Dermis microvascular lymphatic vessel endothelial cell (primary cell): ENCODE measurements at places on chromosomes 3 and 15. TPM values are rescaled to one million over a fixed set of nuclear protein-coding genes. Genes with fewer than 3 reads are reported as not detected.

Gene GPR149
- not detected in 2 replicates for total RNA-seq

Gene SUCLG2
- 31.5 and 34.9 TPM in 2 replicates for total RNA-seq

Gene ACTC1
- total RNA-seq, result not detected in 2 replicates

Gene COL8A1
- total RNA-seq, result 98.6 and 175 TPM in 2 replicates

Gene SLC28A1
- under 0.01 TPM in 1 of 2 replicates, not detected in the other for total RNA-seq

Gene ADAMTS7
- 6.5 and 8.1 TPM in 2 replicates for total RNA-seq

Gene GASK1A
- under 0.01 TPM in 1 of 2 replicates, not detected in the other for total RNA-seq

DNA sequence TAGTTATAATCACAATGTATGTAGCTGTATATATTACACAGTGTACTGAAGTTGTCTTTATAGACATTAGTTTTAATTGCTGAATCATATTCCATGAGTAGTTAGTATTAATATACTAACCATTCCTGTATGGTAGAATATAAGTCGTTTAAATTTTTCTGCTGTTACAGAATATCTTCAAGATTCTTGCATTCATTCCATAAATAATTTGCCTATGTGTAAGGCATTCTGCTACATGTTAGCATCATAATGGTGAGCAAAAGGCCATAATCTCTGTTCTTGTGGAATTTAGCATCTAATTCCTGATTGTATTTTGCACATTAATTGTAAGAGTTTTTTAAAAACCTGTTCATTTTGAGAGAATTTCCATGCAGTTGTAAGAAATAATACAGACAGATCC lies 14.1 kb downstream of the GYG1 start:
- no peak for DNase-seq

DNA sequence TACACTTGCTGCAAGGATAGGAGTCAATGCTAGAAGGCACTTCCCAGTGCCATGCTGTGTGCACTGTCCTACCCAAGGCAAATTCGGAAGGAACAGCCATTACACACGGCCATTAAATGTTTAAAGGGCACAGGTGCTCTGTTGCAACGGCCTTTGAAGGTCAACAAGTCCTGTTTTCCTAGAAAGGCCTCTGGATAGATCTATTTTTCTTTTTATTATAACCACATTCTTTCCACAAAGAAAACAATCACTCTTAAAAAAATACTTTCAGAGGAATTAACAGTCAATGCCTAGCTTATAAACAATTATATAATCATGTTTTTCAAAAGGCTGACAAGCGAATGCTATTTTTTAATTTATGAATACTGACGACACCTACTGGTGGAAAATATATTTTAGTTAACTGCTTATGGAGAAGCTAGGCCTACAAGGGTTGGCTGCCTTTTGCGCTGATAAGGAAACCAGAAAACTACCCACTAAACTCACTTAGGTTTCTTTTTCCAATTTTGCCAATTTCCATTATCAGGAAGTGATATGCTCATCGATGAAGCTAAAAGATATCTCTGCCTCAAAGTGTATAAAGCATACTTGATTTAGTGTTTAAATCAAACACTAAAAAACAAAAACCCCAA lies 2.4 kb downstream of the ARHGEF3 start:
- DNase-seq, result peak; percentile 73

DNA sequence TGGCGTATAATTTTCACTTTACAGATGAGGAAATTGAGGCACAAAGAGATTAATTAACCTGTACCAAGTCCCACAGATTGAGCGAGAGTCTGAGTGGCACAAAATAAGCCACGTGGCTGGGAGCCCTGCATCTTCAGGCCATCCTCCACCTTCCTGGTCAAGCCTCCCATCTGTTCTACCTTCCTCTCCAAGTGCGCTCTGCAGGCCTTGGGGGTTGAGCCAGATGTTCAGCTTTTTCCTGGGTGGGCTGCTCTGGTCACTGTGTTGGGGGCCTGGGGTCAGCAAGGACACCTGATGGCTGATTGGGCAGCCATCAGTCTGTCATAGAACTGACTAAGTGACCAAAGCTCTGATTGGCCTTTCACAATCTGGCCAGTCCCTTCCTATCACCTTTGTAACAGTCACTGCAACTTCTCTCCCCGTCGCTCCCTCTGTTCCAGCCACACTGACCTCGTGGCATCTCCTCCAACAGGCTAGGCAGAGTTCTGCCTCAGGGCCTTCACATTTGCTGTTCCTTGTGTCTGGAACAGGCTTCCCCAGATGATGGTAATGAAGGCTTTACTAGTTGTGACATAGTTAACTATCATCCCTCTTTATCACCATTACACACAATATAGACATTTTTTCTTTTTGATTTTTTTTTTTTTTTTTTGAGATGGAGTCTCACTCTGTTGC lies 46.8 kb downstream of the SCN5A start:
- DNase-seq, result no peak

- no peak for DNase-seq
Measured at GRCh38 chr3:24951180-24951579, 456.5 kb upstream of the THRB start.

DNA sequence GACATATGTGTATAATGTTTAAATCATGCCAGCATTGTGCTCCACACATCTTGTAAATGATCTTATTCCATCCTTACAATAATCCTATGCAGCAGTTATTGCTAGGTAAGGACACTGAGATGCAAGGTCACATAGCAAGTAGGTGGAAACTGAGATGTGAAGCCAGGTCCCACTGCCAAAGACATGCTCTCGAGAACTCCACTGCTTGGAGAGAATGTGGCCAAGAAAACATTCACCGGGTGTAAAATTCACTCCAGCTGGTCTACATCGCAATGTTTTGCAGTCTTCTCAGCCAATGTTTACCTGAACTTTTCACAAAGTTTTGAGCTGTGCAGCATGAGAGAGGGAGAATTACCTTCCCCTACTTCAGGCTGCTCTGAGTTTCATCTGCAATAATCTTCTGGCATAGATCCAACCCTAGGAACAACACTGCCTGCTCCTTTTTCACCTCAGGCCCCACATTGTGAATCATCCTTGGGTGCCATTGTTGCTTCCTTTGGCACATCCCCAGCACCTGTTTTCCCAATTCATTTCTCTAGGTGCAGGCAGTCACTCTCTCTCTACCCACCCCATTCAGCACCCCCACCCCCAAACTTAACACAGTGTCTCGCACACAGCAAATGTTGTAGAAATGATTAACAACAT lies 53.5 kb upstream of the PRTG start:
- no peak for DNase-seq

GRCh38 chr3:157428853-157429252 lies 7.8 kb upstream of the PTX3 start:
- DNase-seq, result no peak

DNA sequence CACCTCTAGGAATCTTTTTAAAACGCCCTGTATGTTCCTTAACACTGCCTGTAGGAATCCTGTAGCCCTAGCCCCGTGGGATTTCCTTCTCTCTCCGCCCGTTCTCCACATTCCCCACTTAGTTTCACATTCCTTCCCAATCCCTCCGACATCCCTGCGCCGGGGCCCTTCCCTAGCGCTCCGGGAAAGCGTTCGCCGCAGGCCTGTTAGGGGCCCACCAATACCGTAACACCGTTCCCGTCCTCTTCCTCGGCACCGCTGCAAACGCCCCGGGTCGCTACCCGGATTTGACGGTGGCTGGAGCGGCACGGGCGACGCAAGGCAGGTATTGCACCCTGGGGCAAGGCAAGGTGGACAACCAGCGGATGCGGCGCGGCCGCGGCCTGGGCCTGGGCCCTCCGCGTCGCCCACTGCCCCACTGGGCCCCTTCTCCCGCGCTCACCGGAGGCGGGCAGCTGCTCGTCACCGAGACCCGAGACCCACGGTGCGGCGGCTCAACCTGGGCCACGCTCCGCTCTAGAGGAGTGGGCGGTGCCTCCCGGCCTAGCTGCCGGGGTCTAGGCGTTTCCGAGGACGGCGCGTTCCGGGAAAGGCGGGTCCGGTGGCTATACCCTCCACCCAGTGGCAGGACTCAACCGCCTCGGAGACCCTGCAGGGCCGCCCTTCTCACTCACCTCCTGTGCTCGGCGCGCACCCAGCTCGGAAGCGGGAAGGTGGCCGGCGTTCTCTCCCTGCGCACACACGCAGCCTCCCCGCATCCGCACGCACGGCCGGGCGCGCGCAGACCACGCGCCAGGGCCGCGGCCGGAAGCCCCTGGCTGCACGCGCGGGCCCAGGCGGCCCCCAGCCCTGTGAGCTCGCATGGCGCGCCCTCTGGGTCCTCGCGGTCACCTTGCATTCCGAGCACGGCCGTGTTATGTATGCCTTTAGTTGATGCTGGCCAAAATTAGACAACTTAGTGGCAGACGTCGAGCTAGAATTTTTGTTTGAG lies at the start of gene B3GALNT1:
TSS of gene B3GALNT1 (minus strand) at position 789 of the 991 bp plus-strand sequence. CDS start 18,595 bp downstream, outside the sequence.
- peak; percentile 10 for DNase-seq
